NCI-H2171 (cell line): ENCODE measurements at places on chromosomes 5 and 9.

DNA sequence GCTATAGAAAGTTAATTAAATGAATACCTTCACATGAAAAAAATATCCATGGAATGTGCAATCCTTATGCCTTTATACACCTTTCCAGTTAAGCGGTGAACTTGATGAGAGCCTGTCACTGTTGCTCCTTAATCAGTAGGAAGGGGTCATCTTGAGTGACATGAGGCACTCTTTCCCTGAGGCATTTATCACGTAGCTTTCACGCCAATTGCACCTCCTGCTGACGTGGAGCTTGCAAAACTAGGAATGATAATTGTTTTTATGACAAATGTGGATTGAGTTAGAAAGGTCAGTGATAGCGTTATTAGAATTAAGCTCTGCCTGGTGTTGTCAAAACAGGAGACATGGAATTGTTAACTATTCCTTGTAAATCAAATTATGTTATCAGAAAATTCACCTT lies 79.7 kb downstream of the SLF1 start:
- DNase-seq = no peak

GRCh38 chr5:60102961-60103693 lies 209.6 kb upstream of the PDE4D start:
- DNase-seq = no peak

- no peak for DNase-seq
Observed at GRCh38 chr9:92980085-92980745, 32.9 kb downstream of the FGD3 start.

- DNase-seq = peak; percentile 68
Observed at GRCh38 chr5:34898258-34898895, 16.9 kb downstream of the RAD1 start.

- no peak for DNase-seq
Observed at GRCh38 chr9:86846656-86847055, 100.7 kb downstream of the GAS1 start.

DNA sequence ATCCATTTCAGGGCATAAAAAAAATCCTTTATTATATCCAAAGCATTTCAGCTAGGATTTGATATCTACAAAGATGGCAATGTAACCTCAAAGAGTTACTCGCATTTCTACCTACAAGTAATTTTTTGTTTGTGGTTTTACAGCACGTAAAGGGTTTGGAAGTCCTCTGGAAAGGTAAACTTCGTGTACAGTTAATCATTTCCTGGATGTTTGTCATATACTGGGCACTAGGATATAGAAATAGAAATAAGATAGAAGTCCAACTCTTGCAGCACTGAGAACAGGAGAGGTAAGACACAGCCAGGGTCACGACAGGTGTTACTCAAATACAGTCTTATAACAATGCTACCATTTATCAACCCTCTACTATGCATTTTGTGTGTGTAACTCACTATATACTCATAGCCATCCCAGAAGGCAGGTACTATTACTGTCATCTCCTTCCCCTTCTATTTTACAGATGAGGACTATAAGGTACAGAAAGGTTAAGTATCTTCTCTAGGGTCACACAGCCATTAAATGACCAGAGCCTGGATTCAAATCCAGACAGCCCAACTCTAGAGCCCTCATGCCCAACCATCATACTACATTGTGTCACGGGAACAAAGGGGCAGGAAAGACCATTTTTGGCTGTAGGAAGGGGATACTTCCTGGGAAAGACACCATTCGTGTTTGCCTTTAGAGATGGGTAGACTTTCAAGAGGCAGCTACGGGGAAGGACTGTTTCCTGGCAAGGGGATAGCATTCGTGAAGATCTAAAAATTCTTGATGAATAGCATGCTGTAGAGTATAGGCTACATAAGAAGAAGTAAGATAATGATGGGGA lies 19.0 kb downstream of the NDUFA8 start:
- no peak for DNase-seq

GRCh38 chr9:15178631-15179030 lies 128.4 kb downstream of the TTC39B start:
- DNase-seq = peak; percentile 53

DNA sequence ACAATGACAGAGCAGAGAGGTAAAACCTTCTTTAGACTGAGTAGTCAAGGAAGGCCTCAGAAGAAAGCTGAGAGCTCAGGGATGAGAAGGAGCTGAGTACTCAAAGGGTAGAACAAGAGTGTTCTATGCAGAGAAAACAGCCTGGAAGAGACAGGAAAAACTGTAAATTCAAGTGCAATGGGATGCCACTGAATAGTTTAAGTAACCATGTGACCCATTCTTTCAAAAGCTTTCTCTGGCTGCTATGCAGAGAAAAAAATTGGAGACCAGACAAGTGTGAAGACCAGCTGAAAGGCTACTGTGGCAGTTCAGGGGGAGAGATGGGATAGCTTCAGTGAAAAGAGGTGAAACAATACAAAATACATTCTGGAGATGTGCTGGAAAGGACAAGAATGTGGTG lies 61.3 kb upstream of the RNF38 start:
- DNase-seq = no peak

- DNase-seq = peak; percentile 29
Observed at GRCh38 chr5:112848116-112848811, 12.8 kb upstream of the SRP19 start.

- DNase-seq = no peak
Observed at GRCh38 chr5:36611520-36612274, 5.3 kb downstream of the SLC1A3 start.

- DNase-seq = no peak
Observed at GRCh38 chr5:170809551-170809950, 26.0 kb downstream of the GABRP start.

- DNase-seq = no peak
Observed at GRCh38 chr5:86463339-86463738, 154.4 kb upstream of the COX7C start.

DNA sequence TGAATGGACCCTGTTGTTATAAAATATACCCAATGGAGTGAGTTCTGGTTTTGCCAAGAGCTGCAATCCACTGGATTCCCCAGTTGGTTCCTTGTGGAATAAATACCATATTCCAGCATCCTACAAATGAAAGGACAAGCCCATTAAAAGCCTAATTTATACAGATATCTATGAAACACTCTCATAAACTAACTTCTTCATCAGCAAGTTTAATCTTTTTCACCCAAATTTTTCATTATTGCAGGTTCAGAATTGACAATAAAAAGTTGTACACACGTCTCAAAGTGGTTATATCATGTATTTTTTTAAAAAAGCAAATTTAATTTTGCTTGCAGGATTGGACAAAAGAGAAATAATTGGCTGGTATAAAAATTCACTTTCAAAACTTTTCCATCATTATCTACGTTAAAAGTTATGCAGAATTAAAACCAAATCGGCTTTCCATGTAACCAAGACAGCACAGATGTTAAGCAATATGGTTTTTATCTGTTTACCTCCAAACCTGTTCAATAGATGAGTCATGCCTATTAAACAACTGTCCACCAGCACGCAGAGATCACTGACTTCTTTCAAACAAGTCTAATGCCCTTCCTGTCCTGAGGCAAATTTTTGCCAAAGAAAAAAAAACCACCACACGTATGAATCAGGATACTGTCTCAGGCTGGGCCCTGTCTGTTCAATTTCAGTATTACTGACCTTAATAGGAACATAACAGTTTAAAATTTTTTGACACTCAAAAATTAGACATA lies 42.5 kb downstream of the CEMIP2 start:
- no peak for DNase-seq

- DNase-seq = no peak
Observed at GRCh38 chr5:73154208-73155006, 18.6 kb upstream of the TMEM174 start.

- DNase-seq = no peak
Observed at GRCh38 chr9:132531710-132532570, 50.5 kb upstream of the BARHL1 start.

DNA sequence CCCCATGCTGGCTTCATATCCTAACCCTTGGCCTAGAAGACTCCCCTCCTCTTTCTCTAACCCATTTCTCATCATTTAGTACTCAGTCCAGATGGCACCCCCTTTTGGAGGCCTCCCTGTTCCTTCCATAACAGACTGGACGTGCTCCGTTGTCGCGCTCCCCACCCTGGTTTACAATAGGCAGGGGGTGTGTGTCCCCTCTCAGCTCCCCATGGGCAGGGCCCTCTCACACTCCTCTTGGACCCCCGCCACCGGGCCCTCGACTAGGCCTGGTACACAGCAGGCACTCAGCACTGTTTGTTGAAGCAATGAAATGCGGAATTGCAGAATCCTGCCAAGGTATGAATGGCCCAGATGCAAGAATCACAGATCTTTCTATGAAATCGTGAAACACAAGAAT lies 227.4 kb downstream of the FSTL4 start:
- no peak for DNase-seq

DNA sequence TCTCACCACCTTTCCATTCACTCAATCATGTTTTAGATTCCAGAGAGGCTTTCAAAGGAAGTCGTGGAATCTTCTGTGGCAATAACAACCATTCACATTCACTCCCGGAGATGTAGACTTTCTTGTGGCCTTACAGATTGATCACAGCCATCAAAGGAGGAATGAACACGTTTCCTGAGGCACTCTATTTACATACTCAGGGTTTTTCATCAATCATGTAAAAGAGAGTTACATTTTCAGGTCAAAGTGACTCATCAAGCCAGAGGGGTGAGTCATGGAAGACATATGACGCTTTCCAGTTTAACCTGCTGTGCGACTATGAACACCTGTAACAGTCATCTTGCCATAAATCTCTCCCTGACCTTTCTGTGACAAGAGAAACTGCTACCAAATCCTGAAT lies 39.3 kb upstream of the RAD23B start:
- peak; percentile 3 for DNase-seq

DNA sequence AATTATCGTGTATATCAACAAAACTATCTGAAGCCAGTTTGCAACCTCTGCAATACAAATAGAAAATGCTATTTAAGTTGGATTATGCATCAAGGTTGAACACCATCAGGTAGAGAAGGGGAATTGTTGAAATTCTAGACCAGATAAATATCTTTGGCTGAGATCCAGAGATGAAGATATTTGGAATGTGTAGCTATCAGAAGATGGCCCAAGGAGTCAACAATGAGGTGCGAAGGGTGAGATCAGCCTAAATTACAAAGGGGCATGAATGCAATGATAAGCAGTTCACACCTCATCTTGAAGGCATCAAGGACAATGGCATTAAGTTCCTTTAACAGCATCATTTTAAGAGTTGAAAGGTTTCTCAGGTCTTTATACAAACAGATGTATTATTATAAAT lies 572.1 kb upstream of the DMAC1 start:
- peak; percentile 0 for DNase-seq

GRCh38 chr9:32875242-32875641 lies 91.9 kb downstream of the TMEM215 start:
- no peak for DNase-seq

GRCh38 chr9:13351778-13352386 lies 72.4 kb upstream of the MPDZ start:
- peak; percentile 13 for DNase-seq

DNA sequence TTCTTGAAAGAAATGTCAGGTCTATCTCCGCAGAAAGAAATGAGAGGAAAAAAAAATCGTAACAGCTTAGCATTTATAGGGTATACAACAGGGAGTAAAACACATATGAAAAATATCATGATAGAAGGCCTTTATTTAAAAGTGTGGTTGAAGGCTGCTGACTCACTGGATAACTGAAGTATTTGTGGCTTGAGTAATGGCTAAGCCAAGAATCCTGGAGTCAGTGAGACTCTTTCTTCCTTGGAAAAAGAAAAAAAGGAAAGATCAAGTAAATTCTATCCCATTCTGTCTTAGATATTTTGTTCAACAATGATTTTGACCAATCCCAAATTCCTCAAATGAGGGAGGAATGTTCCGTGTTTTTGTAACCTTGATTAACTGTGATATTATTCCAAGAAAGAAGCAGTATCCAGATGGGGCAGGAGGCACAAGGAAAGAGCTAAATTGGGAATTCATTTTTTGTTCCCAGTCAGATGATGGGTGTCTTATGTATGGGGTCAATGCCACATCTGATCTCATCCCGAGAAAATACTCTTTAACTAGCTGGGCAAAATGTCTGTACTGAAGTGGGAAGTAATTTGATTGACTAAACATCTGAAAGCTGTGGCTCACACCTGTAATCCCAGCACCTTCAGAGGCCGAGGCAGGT lies 64.3 kb upstream of the MYO10 start:
- no peak for DNase-seq

GRCh38 chr5:61600123-61600444 lies 268.0 kb downstream of the ZSWIM6 start:
- no peak for DNase-seq

GRCh38 chr5:87588316-87588715 lies 175.6 kb upstream of the CCNH start:
- DNase-seq = no peak

DNA sequence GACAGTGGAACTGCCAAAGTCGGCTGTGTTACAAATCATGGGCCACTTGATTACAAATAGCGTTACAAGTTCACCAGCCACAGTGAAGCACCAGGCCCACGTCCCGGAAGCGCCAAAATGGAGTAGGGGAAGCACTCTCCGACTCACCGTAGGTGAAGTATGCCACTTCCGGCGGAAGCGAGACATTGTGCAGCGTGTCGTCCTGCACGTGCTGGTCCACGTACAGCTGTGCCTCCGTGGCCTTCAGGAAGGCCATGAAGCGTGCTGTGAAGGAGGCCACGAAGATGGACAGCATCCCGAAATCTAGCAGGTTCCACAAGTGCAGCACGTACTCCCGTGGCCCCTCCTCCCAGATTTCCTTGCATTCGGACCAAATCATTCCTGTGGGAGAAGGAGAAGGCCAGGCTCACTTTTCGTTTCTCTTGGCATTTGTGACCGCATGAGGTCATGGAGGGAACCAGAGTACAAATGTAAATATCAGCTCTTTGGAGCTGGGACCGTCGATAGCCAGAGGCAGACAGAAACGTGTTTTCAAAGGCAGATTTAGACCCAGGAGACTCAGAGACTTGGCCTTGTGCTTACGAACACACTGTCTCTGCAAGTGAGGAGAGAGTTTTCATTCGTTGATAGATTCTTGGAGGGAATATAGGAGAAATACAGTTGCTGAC lies 58.7 kb upstream of the SMIM32 start:
- no peak for DNase-seq

GRCh38 chr5:90955001-90955635 lies 396.5 kb downstream of the ADGRV1 start:
- no peak for DNase-seq

GRCh38 chr5:52007230-52007858 lies 624.1 kb downstream of the ISL1 start:
- peak; percentile 33 for DNase-seq

GRCh38 chr5:115656404-115656803 lies 30.6 kb upstream of the TMED7 start:
- no peak for DNase-seq
